ENCODE measurements at places on chromosomes 13 and 19.

GRCh38 chr13:105509981-105510762 is 1025.3 kb downstream of the EFNB2 start:
- DNase-seq: no peak

DNA sequence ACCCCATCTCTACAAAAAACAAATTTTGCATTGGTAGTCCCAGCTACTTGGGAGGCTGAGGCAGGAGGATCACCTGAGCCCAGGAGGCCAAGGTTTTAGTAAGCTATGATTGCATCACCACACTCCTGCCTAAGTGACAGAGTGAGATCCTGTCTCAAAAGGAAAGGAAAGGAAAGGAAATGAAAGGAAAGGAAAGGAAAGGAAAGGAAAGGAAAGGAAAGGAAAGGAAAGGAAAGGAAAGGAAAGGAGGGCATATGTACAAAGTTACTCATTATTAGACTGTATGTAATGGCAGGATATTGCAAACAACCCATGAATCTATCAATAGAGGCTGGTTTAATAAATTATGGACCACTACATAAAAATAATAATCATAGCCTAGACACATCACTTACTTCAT is 40.8 kb upstream of the CACNA1A start:
- no peak for DNase-seq

- DNase-seq: no peak
Measured at GRCh38 chr19:28971049-28971448, 241.9 kb downstream of the UQCRFS1 start.

DNA sequence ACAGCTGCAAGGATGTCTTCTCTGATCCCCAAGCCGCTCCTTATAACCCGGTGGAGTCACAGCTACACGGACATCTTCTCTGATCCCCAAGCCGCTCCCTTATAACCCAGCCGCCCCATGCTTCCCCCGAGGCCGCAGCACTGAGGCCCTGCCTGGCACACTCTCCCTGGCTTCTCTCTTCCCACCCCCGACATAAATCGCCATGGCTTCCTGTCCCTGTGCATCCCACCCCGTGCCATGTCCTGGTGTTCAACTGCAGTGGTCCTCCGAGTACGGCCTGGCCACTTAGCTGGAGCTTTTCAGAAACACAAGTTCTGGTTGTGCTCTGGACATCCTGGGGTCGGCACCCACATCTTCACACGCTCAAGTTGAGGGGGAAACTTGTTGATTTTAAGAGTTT is 60.4 kb downstream of the RASA3 start:
- no peak for DNase-seq

DNA sequence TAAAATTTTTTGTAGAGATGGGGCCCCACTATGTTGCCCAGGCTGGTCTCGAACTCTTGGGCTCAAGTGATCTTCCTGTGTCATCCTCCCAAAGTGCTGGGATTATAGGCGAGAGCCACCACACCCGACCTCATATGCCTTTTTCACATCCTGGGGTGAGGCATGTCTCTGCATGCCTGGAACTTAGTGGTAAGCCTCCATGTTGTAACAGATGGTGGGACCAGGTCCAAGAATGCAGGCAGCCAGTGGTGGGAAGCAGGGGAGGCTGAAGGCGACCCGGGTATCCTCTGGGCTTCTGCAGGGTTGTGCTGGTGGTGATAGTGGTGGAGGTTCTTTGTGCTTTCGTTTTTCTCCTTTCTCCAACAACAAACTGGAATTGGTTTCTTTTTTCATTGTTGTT is 30.1 kb upstream of the CCDC124 start:
- DNase-seq: no peak

DNA sequence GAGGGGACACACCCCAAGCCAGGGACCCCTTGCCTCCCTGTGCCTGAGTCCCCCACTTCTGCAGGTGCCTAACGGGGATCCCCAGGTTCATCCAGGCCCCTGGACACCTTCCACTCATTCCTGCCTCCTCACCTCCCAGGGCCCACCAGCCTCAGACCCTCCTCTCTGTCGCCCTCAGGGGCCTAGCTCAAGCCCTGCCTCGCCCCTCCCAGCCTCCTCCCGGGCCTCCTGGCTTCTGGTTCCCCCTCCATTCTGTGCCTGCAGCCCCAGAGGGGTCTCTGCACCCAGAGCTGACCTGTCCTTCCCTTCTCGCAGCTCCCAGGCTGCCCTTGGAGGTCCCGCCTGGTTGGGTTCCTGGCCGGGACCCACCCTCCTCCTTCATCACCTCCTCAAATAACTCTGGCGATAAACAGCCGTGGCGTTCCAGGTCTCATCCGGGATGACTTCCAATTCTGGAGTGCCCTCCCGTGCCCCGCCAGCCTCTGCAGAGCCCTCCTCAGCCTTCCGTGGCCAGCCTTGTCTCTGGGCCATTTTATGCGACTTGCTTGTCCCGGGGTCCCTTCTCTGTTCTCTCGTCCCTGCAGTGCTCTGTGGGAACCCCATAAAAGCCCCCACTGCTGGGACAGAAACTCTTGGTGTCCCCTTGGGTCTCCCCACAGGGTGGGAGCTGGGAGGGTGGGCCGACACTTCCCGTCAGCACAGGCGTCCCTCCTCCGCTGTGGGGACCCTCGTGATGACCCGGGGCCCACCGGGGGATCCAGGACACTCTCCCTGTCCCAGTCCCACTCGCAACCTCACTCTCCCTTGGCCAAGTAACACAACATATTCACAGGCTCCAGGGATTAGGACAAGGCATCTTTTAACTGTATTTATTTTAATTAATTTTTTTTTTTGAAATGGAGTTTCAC is 9.2 kb downstream of the JOSD2 start:
- DNase-seq: no peak

DNA sequence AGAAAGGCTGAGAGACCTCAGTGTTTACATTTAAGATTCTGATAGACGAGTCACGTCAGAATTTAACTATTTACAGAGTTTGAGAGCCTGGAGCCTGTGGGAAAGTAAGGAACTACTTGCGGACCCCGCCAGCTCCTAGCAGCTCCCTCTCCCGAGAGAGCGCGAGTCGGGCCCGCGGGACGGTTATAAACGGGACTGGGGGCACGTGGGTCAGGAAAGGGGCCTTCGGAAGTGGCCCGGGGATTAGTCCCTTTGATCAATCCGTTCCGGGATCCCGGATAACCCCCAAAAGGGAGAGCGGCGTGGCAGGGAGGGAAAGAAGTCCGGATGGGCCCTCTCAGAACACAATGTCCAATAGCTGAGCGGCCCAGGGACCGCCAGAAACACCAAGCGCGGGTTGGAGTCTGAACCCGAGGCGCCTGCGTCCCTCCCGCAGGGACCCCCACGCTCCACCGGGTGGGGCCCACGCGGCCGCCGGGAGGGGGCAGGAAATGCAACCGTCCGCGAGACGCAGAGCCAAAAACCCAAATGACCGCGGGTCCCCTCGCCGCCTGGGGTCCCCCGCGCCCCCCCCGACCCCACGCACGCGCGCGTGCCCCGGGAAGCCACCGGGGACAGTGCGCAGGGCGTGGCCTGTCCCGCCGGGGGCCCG is 3.6 kb downstream of the ZIC5 start:
- DNase-seq: no peak

DNA sequence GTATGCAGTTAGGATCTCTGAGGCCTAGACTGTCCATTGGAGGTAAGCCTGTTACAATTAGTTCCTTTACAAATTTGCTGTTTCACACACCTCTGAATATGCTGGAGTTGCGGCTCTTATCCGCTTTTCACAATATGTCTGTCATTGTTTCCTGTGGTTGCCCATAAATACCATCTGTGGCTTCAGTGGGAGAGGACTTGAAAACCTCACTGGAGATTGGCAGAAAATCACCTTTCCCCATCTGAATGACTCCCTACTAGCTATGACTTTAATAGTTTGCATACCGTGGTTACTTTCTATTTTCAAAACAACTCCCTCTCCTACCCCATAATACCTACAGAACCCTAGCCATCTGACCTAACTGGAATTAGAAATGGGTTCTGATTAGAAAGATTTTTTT is 454.3 kb downstream of the PCDH17 start:
- DNase-seq: no peak

DNA sequence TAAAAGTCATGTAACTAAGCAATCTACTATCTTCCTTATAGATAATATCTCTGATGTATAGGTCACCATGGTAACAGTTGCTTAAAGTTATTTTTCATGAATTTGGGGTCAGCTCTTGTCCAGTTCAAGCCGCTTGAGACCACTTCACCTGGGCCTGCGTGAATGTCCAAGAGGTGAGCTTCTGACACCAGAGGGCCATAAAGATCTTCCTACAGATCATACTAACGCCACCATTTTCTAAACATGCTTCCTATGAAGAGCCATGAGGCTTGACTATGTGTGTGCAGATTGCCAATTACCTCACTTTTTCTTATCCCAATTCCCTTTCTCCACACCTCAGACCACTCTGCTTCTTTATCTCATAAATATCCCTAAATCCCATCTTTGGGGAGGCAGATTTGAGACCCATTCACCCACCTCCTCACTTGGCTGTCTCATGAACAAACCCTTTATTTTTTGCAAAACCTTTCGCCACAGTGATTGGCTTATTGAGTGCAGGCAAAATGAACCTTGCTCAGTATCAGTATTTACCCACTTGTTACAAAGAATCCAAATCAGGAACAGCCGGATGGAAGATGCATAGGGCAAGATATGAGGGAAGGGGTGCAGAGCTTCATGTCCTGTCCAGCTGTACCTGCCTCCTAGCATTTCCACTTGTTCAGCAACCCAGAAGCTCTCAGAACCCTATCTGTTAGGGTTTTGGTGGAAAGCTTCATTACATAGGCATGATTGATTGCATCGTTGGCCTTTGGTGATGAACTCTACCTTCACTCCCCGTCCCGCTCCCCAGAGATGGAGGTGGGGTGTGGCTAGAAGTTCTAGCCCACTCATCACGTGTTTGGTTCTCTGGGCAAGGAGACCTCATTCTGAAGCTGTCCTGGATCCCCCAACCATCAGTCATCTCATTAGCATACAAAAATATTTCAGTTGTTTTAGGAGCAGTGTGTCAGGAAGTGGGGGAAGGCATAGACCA is 34.2 kb downstream of the FAM187B start:
- DNase-seq: no peak

DNA sequence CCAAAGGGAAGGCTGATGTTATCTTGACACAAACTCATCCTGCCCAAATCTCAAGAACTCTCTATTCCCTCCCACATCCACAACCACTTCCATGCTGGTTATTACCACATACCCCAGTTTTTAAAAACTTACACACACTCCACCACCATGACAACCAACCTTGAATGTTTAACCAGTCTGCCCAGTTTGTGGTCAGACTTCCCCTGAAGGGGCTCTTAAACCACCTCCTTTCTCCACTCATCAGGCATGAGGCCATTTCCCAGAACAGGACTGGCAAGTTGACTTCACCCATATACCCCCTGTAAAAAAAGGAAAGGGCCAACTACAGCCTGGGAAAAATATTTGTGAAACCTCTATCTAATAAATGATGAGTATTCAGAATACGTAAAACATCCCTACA is 12.4 kb upstream of the ZSCAN4 start:
- DNase-seq: no peak

- no peak for DNase-seq
Measured at GRCh38 chr19:30539981-30540380, 167.8 kb downstream of the ZNF536 start.

DNA sequence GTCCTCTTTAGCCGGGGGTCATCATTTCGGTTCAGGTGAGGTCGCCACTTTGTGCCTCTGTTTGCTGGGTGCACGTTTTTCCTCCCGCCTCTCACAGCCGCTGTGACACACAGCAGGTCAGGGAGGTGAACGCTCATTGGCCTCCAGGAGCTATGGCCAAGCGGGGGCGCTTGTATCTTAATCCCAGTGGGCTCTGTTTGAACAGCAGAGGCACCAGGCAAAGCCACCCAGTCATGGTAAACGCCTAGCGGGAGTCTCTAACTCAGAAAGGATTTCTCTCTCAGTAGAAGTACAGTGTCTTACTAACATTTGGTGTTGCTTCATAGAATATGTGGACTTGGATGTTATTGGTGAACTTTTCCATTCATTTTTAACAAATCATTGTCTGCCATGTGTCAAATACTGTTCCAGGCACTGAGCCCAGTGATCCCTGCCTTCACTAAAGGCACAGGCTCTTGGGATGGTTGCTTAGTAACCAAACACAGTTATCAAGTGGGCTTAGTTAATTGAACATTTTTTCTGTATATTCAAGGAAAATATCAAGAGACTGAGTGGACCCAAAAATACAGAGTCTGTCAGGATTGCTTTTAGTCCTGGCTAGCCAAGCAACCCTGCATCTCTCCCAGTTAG is 186.7 kb downstream of the STK24 start:
- DNase-seq: no peak

- DNase-seq: no peak
Measured at GRCh38 chr19:13396250-13397080, 109.8 kb downstream of the CACNA1A start.

- no peak for DNase-seq
Measured at GRCh38 chr13:91722267-91722884, 324.0 kb downstream of the GPC5 start.
